ENCODE measurements at places on chromosomes 1 and 21.

DNA sequence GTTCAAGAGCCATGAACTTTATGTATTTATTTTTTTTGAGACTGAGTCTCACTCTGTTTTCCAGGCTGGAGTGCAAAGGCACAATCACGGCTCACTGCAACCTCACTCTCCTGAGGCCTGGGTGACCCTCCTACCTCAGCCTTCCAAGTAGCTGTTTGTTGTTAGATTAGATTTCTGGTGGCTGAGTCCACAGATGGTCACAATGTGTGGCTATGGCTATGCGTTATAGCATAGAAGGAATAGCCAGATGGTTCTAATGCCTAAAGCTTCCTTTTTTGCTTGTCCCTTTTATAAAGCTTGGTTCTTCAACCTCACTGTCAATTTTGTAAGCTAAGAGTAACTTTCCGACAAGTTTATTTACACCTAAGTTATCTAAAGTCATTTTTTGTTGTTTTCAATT, 62.3 kb upstream of the FMN2 start:
- no peak for DNase-seq

DNA sequence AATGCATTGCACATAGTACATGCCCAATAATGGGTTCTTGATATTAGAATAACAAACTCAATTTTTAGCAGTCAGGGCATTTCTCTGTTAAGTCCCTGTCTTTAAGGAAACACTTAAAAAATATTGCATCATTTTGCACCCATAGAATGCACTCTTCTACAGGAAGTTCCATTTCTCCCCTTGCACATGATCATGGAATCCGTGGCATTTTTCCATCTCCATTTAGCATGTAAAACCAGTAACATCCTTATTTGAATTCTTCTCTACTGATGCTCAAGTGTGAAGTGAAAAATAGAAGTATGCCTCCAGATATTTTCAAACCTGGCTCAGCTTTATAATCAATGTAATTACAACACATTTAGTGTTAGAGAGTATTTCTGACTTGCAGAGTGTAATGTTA, 192.8 kb downstream of the RWDD3 start:
- no peak for DNase-seq

DNA sequence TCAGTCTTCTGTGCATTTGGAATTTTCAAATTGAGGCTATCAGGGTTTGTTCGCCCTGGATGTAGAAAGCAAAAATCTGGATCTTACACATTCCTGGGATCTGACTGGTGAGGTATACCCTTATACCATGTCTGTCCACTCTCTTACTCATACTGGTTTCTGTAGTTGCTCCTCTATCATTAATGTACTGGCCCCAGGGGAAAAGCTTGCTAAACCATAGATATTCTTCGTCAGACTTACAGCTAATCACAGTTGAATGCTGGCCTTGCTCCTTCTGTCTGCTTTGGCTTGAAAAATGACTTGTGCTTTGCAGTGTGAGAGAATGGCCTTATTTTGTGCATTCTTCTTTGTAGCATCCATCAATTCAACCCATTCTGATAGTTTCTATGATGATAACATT, 30.5 kb downstream of the TBCE start:
- peak; percentile 28 for DNase-seq

DNA sequence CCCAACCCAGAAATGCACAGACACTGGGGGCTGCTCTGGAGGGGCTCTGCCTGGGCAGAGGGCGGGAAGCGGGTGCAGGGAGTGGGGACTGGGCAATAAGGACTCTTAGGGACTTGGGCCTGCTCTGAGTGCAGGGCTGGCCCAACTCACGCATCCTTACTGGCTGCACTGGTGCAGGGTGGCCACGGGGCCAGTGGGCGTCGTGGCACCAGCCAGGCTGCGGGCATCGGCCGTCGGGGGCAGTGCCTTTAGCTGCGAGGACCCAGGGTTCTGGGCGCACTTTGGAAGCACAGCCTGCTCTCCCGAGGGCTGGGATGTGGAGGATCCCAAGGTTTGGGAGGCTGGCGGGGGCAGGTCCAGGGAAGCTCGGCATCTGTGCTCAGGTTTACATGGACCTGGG, 27.1 kb upstream of the TTLL10 start:
- no peak for DNase-seq

DNA sequence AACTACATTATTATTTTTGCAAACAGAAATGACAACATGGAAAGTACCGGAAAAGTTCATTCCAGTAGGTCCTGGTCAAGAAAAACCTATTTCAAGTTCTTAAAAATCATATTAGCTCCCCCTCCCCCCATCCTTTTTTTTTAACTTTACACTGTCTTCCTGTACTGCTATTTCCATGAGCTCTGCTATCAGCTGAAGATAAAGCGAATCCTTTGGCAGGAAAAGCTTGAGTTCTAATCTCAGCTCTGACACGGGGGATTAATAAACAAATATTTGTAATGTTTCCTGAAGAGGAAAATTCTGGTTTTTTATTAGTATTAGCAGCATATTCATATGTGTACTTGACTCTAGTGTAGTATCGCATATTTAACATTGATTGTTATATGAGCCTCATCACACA, 190.7 kb upstream of the ESRRG start:
- DNase-seq = no peak

- no peak for DNase-seq
These were observed 12.5 kb downstream of the RHOC start for GRCh38 chr1:112694363-112694929.

DNA sequence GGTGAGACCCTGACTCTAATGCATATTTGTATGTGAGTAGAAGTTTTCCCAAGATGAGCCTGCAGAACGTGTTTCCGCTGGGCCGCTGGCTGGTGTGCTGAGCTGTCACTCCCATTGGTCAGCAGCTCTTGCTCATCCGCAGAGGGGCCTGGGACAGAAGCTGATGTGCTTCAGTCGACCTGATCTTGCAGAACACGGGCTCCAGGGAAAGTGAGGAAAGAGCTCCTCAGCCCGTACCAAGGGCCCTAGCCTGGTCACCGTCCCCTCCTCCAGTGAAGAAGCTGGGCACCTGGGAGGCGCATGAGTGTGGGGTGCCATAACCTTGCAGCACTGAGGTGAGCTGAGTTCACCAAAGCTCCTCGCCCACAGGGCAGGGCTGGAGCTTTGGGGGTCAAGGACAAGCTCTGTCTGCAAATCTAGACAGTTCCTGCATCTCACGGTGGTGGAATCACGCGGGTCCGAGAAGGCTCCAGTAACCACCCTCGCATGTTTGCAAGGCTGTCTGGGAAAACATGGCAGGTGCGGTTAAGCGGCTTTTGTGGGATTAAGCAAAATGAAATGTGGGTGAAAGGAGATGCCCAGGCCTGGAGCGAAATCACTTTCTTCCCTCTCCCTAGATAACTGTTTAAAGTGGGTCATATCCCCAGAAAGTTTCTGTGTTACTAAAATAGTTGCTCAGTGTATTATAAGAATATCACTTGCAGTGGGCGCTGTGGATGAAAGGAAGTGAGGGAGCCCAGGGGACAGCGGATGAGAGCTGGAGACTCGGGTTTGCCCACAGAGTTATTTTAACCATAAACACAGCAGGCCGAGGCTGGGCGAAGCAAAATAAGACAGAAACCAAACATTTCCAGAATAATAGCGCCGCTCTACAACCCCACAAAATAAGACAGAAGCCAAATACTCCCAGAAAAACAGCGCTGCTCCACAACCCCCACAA, 33.1 kb upstream of the LRRC3 start:
- no peak for DNase-seq

DNA sequence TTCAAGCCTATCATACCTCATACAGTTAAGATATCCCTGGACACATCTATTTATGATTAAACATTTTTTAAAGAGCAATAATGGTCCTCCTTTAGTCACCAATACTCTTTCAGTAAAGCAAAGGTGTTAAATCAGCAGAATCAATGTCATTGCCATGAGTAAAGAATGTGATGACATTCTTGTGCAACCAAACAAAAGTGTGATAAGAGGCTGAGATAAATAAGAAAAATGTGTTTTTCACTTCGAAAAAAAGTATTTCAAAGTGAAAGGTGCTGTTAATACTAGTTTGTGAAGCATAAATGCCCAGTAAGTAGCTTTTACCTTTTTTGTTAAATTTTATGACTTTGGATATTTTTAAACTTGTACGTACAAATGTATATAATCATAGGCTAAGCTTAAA, 8.4 kb downstream of the SLC44A5 start:
- DNase-seq = no peak

GRCh38 chr1:86470859-86471258, 2.1 kb downstream of the CLCA1 start:
- no peak for DNase-seq

GRCh38 chr1:118788463-118788862, 199.7 kb downstream of the TBX15 start:
- peak; percentile 52 for DNase-seq

DNA sequence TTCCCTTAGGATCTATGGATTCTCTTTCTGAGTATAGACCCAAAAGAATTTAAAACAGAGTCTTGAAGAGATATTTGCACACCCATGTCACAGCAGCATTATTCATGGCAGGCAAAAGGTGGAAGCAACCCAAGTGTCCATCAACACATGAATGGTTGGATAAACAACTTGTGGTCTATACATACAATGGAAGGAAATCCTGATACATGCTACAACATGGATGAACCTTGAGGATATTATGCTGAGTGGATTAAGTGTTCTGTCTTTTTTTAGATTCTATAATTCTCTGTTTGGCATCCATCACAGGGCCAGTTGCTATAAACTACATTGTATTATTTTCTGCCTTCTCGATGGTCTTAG, 39.8 kb downstream of the PTPN14 start:
- no peak for DNase-seq

- peak; percentile 93 for DNase-seq
These were observed 119.2 kb downstream of the GALNT2 start for GRCh38 chr1:230186003-230186863.

DNA sequence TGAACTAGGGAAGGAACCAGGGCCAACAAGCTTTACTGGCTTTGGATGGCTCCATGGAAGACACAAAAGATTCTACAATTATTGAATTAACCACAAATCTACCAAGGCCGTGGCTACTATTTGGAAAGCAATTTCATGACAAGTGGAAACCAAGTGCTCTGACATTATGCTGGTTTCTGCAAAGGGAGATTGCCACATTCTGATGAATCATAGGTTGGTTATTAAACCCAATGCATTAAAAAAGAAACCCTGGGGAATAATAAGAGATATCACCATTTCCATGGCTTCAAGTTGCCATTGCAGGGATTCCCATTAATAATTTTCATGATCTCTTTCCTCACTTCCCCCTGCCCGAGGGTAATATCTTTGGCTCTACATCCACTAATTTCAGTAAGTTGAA, 359.2 kb upstream of the NCAM2 start:
- no peak for DNase-seq

- DNase-seq = no peak
These were observed 49.5 kb downstream of the SSBP3 start for GRCh38 chr1:54356680-54357147.

GRCh38 chr1:230878591-230878990, 10.3 kb upstream of the C1orf198 start:
- peak; percentile 53 for DNase-seq

DNA sequence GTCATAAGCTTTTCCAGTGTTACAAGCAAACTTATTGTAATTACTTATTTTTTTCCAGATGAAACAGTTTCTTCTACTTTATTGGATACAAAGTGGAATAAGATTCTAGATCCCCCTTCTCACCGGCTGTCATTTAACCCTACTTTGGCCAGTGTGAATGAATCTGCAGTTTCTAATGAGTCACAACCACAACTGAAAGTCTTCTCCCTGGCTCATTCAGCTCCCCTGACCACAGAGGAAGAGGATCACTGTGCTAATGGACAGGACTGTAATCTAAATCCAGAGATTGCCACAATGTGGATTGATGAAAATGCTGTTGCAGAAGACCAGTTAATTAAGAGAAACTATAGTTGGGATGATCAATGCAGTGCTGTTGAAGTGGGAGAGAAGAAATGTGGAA, 95.5 kb downstream of the ZFYVE9 start:
- DNase-seq = peak; percentile 63

DNA sequence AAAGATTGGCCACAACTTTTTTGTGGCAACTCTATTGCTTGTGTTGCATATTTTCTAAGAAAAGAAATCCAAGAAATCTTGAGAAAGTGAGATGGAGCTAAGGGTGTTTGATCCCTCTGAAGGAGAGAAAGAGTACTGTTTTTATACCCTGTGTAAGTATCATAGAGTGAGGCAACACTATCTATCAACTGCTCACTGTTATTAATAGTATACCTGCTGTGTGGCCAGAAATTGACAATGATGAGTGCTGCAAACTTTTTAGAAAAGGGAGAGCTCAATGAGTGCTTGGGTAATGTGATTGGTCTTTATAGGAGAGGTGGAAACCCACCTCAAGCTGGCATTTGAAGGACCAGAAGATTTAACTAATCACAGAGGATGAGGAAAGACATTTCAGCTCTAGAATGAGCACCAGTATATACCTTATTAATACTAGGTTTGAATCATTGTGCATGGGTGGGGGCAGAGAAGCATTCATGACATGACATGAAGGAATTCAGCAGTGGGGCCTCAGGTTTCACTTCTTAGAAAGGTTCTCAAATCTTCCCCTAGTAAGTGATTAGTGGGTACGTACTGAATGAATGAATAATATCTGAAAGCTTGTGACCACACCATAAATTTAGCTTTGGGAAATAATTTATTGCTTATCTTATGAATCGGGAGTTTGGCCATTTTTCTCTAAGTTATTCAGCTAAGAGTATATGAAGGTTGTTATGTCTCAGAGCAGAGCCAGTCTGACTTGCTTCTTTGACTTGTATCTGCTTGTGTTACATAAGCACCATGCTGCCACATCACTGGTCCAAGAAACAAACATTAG, 169.2 kb upstream of the SGIP1 start:
- no peak for DNase-seq

GRCh38 chr1:19096990-19097389, 113.1 kb downstream of the UBR4 start:
- no peak for DNase-seq

GRCh38 chr1:53625766-53626520, 113.0 kb downstream of the GLIS1 start:
- no peak for DNase-seq

DNA sequence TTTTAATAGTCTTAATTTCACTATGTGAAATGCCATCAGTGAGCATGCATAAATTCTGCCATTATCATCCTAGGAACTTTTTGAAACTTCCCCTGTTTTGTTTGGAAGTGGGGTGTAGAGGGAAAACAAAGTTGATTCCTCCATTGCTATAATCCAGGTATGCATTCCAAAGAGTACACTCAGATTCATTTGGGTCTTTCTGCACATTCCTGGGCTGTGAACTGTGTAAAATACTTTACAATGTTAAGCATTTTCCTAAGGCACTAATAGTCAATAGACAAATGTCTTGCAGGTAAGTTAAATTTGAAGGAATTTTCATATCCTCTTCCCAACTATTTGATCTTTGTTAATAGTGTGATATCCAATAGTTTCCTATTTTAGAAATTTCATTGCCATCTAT, 36.2 kb downstream of the SGIP1 start:
- no peak for DNase-seq

- DNase-seq = no peak
These were observed 37.2 kb downstream of the SLC37A1 start for GRCh38 chr21:42550817-42551216.

DNA sequence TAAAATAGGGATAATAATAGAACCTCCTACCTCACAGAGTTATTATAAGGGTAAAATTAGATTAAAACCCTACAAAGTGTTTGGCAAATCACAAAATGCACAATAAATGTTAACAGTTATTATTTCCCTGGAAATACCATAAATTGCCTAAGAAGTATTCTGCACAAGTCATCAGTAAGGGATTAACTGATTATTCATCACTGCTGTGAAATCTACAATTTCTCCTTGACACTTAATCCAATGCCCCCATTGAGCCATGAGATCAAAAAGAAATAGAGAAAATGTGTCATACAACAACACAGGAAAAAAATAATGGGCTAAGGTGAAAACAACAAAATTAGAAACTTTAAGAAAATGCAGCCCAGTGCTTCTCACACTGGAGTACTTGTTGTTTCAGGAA, 6.7 kb upstream of the SEC16B start:
- no peak for DNase-seq
